SK-MEL-5 (cell line): ENCODE measurements at places on chromosomes 4 and X.

DNA sequence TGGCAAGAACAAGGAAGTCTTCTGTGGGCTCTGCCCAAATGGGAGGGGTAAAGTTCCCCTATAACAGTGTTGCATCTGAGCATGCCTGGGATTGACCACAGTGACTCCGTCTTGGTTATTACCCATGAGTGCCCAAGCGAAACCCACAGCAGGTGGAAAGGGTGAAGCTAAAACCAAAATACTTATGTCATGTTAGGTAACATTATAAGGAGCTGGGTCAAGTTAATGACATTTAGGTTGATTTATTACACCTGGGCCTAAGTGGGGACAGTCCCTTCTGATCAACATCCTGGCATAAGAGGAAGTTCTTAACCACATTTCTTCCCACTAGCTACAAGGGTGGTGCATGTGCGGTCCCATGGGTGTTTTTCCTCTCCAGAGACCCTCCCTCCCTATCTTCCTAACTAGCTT lies 1.3 kb upstream of the ZNF732 start:
- no peak for DNase-seq

- no peak for DNase-seq
Observed at GRCh38 chr4:6573986-6574746, 823 bp upstream of the MAN2B2 start.

DNA sequence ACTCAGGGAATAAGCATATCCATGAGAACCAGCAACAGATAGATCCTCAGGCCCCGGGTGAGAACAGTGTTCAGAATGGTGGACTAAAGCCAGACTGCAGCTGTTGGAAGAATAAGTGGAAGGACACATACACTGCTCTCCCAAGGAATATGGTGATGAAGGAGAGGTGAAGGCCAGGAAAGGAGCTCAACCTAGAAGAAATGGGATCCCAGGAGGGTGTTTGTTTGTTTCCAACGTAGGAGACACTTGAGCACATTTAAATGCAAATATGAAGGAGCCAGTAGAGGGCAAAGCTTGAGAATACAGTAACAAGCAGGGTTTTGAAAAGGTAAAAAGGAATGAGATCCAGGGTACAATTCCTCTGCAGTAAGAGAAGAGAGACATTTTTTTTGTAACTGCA lies 42.4 kb upstream of the ATOH1 start:
- DNase-seq = no peak

- no peak for DNase-seq
Observed at GRCh38 chr4:173258866-173259265, 75.3 kb downstream of the HMGB2 start.

DNA sequence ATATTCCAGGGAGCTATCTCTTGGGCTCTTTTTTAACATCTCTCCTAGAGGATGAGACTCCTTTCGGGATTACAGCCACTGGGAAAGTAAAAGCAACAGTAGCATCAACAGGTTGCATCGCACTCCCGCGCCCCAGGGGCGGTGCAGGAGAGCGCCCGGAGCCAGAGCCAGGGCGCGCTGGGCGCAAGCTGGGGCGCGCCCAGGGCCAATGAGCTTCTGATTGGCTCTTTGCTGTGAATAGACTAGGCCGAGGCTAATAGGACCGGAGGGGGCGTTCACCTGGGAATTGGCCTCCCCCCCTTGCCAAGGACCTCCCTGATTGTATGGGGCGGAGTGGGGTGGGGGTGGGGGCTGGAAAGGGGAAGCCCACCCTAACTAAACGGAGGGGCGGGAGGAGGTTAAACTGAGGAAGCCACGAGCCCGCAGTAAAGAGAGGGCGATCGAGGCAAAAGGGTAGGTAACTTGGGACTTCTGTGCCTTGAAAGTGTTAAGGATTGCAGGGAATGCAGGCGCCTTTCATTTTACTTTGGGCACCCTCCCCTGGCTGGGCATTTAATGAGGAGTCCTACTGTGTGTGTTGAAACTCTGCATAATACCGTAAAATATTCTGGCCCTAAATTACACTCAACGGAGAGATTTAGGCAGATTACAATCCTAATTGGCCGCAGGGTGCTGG lies 1.1 kb upstream of the ATOH1 start:
- no peak for DNase-seq

GRCh38 chrX:105758754-105759153 lies 63.6 kb upstream of the NRK start:
- peak; percentile 2 for DNase-seq

GRCh38 chr4:130855533-130855932 lies 1759.6 kb downstream of the C4orf33 start:
- DNase-seq = no peak

DNA sequence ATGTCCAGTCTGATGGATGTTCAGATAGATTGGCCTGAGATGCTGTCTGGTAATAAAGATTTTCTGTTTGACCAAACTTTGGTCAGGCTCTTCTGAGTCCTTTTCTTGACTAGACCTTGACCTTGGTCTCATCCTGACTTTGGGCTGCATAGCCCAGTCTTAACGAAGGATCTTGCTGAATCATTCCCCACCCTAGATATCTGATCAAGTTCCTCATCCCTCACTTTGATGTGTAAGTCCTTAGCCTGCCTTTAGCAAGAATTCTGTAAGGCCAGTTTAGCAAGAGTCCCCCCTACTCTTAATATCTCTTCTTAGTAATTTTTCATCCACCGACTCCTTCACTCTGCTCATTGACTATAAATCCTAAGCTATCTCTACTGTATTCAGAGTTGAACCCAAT lies 244.4 kb upstream of the JADE1 start:
- DNase-seq = no peak

DNA sequence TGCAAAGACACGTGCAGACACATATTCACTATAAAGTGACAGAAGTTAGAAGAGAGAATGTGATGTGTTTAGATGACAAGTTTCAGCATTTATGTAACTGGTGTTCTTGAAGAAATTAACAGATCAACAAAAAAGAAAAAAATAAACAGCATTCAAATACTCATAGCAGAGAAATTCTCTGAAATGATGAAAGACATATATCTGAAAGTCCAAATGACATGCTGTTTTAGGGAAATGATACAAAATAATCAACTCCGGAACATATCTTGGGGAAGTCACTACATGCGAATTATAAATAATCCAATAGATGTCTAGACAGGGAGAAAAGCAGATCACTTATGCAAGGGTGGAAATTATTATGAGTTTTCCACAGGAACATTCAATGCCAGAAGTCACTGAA lies 146.0 kb downstream of the SPANXN4 start:
- no peak for DNase-seq

DNA sequence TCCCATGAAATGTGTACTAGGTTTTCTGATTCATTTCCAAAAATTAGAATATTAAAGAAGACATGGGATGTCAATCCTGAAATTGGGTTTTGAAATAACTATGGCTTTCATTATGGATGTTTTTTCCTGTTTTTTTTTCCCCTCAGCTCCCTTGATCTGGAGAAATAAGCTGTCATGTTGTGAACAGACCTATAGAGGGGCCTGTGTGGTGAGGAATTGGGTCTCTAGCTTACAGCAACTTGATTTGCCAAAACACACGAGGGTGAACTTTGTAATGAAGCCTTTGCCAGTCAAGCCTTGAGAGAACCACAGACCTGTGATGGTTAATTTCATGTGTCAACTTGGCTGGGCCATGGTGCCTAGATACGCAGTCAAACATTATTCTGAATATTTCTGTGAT lies 2413.6 kb downstream of the PCDH7 start:
- no peak for DNase-seq

DNA sequence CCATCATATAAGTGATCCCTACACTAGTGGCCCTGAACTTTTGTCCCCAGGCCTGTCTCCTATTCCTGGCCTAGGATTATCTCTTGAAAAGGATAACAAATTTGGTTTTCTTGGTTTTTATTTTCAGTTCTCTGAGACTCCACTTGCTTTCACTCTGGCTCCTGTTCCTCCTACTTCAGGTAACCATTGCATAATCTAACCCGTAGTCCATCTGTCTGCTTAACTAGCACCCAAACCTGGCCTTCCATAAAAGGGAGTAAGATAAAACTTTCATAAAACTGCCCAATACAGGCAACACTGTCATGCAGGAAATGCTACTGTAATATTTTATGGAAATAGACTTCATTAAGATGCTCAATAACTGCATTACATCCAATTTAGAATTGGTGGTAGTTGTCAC lies 52.1 kb upstream of the RAP1GDS1 start:
- no peak for DNase-seq
